ENCODE measurements at places on chromosomes 1 and 21.
A peak's percentile ranks its signal among the peaks of the same experiment; 100 is the strongest.

GRCh38 chr21:46128933-46129571 is 26.3 kb downstream of the FTCD start:
- DNase-seq: no peak

- DNase-seq: peak; percentile 26
Observed at GRCh38 chr1:64823691-64824476, 79.0 kb downstream of the RAVER2 start.

GRCh38 chr21:33136847-33137502 is 67.0 kb downstream of the OLIG1 start:
- no peak for DNase-seq

GRCh38 chr1:3529099-3529729 is 74.7 kb downstream of the ARHGEF16 start:
- no peak for DNase-seq

DNA sequence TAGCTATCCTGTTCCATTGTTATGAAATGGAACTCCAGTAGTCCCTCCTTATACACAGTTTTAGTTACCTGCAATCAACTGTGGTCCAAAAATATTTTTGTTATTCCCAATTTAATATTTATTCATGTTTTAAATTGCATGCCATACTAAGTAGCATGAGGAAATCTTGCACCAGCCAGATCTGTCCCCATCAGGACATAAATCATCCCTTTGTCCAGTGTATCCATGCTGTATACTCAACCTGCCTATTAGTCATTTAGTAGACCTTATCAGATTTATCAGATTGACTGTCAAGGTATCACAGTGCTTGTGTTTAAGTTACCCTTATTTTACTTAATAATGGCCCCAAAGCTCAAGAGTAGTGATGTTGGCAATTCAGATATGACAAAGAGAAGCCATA is 207.9 kb upstream of the DMRTA2 start:
- DNase-seq: no peak

DNA sequence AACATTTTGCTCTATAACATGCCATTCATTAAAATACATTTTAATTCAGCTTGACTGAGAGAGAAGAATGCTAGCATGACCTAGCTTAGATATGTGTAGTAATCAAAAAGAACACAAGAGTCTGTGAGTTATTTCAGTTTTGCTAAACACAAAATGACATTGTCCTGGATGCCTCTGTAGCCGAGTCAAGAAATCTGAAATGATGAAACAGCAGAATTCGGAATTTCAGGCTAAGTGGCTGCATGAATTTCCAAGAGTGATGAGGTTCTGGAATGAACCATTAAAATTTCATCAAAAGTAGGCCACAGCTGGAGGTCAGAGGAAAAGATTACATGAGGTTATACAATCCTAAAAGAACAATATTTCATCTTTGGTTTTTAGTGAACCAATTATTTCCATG is 79.1 kb upstream of the CXADR start:
- DNase-seq: no peak

- no peak for DNase-seq
Observed at GRCh38 chr1:177442584-177442983, 271.8 kb downstream of the BRINP2 start.

GRCh38 chr1:204714861-204715511 is 29.4 kb upstream of the LRRN2 start:
- DNase-seq: no peak

GRCh38 chr1:171817511-171818265 is 23.6 kb upstream of the DNM3 start:
- no peak for DNase-seq

DNA sequence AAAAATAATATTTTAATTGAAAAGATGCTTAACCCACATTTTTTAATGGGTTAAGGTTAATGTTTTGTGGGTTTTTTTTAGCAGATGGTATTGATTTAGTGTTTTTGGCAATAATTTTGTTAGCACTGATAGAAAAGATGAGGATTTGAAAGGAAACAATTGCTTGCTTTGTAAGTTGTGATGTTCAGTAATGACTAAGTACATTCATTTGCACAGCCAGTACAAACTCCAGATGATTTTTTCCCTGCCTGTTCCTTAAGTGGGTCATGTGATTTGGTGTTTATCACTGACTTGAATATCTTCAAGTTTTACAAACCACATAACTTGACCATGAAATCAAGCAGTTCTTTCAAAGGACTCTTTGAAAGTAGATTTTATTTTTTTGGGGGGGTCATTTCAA is 15.0 kb downstream of the DISP1 start:
- DNase-seq: no peak

DNA sequence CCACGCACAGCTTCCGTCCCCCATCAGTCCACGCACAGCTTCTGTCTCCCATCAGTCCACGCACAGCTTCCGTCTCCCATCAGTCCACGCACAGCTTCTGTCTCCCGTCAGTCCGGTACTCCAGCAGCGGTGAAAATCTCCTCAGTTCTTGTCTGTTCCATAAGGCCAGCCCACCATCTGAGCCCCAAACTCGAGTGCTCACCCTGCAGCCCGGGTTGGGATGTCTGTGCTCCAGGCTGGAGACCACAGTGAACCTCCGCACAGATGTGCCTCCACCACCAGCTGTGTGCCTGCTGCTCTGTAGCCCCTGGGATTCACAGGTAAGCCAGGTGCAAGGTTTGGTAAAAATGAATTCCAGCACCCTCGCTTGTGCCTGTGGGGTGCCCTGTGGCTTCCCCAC is 258.6 kb downstream of the NPHP4 start:
- no peak for DNase-seq

DNA sequence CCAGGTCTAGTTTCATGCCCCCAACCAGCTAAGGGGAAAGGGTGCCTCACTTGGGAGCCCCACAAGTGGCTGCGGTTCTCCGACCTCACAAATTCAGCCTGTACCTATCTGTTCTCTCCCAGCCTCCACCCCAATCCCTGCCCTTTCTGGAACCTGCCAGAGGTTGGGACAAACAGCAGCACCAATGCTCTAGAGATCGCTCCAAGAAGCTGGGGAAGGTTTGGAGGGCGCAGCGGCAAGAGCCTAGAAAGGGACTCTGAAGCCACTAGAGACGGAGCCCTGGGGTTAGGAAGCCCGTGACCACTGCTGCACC is 243.4 kb upstream of the VAMP3 start:
- DNase-seq: no peak

GRCh38 chr1:34361121-34361520 is 184.4 kb downstream of the C1orf94 start:
- no peak for DNase-seq

DNA sequence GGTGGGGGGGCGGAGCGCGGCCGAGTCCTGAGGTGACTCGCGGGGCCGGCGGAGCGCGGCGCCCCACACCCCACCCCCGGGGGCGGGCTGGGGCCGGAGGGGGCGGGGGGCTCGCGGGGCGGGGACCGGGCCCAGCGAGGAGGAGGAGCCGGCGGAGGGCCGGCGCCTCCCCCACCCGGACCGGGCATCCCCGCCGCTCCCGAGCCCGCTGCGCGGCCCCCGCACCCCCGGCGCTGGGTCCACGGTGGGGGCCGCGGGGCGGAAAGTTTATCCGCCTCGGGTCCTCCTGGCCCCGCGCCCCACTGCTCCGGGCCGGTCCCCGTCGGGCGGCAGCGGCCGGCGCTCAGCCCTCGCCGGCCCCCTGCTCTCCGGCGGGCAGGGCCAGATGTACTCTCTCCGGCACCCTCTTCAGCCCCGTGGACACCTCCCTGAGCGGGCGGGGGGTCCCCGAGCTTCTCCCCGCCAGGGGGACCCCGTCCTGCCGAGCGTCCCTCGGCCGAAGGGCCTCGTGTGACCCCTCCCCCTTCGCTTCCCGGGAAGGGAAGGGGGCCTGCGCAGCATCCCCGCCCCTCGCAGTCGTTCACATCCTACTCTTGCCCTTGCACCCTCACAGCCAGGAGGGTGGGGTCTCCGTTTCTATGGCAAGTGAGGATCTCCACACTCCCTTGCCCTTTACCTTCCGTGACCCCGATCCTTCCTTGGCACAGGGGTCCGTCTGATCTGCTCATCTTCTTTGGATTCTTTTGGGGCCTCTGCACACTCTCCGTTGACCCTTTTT is 663 bp downstream of the CAMTA1 start:
- no peak for DNase-seq

GRCh38 chr1:44436401-44437106 is 31.5 kb downstream of the RNF220 start:
- no peak for DNase-seq

DNA sequence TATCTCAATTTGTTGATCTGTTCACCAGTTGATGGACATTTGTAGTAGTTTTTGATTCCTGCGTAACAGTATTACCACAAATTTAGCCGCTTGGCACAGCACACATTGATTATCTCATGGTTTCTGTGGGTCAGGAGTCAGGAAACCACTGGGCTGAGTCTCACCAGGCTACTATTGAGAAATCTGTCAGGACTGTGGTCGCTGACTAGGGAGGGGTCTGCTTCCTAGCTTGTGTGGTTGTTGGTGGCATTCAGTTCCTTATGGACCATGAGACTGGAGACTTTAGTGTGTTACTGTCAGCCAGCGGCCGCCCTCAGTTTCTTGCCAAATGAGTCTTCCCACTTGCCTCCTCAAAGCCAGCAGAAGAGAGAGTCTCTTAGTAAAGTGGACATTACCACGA is 9.8 kb downstream of the PEX14 start:
- no peak for DNase-seq

DNA sequence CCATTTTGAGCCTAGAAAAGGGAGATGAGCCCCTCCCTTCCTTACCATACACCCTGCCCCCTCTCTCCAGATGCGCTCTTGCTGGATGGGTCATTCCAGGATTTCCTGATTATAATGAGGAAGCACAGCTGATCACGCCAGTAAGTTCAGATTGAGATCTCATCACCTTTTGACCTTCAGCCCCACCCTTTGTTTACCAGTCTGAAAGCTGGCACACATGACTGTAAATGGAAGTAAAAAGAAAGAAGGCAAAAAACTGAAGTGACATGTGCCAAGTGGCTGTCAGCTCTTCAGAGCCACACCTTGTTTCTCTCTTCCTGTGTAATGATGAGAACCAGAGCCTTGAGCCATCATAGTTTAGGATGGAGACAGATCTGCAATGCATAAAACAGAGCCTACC is 27.9 kb downstream of the S1PR1 start:
- no peak for DNase-seq

GRCh38 chr1:15797614-15798390 is 9.6 kb downstream of the UQCRHL start:
- DNase-seq: no peak

DNA sequence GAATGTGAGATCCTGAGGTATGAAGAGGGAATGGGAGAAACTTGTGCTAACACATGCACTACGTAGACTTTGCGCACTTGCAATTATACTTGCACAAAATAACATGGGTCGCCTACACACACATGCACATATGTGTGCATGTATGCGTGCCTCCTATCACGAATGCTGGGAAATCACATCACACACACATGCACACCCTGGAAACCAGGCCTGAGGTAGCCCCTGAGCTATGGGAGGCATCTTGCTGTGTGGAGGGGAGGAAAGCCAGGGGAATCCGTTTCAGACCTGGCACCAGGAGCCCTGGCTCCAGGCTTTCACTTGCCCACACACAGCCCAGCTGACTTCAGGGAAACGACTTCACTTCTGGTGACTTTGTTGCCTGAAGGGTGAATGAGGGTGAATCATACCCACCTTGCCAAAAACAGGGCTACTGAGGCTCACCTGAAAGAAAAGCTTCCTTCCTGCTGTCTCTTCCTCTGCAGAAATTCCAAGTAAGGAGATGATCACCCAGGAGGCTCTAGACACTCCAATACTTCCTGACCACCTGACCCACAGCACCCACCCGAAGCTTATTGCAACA is 136.0 kb upstream of the NGF start:
- no peak for DNase-seq

DNA sequence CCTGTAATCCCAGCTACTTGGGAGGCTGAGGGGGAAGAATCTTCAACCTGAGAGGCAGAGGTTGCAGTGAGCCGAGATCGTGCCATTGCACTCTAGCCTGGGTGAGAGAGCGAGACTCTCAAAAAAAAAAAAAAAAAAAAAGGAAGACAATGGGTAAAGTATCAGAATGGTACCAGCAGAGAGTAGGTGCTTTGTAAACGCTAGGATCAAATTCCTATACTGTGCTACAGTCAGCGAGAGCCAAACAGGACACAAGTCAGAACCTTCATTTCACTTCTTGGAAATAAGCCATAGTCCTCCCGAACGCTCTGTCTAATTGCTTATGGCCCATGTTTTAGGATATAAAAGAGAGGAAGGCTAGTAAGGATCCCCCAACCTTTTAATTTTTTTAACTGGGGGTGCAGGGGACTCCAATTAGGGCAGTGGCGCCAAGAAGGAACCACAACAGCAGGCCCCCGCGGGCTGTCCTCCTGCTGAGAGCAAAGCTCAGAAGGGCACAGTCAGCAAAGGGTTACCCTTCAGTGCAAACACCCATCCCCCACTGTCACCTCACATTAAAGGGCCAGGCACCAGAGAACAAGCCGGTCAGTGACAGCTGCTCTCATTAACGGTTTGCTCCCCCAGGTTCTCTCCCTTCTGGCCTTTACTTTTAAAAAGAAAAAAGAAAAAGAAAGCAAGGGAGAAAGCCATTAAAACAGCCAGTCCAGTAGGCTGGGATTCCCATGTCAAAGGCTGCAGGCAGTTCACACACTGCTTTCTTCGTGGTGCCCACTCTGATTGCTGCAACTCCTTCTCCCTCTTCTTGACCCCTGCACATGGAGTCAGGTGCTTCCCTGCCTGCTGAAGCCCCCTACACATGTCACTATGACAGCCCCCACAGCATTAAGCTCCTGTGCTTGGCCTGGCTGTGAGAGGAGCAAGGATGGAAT is 69.4 kb downstream of the PLPP3 start:
- DNase-seq: no peak

- DNase-seq: no peak
Observed at GRCh38 chr1:87314091-87314490, 14.6 kb upstream of the LMO4 start.

- DNase-seq: no peak
Observed at GRCh38 chr1:85090225-85090624, 41.9 kb upstream of the MCOLN3 start.

GRCh38 chr1:50774759-50775351 is 185.2 kb downstream of the FAF1 start:
- no peak for DNase-seq

DNA sequence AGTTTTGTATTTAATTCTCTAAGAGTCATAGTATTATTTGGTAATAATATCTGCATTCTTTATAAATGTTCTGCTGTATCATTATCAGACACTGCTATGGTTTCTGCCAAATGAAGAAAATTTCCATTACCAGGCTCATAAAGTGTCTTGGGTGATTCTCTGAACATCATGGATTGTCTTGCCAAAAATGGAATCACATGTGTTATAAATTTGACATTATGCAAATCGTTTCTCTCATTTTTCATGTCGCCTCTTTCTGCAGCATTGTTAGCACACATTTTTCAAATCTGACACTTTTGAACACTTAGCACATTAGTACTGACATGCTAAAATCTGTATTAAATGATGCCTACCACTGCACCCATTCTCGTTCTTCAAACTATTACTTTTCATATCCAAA is 74.2 kb upstream of the NEK7 start:
- DNase-seq: no peak

All from stimulated activated CD4-positive, alpha-beta T cell treated with anti-CD3 and anti-CD28 coated beads, Interleukin-1b, Interleukin-23, amount 100 ng/mL, for 1 hour (primary cell).